ENCODE measurements at places on chromosomes 3 and 15. TPM values are rescaled to one million over a fixed set of nuclear protein-coding genes. Genes with fewer than 3 reads are reported as not detected.
A peak's percentile ranks its signal among the peaks of the same experiment; 100 is the strongest.

DNA sequence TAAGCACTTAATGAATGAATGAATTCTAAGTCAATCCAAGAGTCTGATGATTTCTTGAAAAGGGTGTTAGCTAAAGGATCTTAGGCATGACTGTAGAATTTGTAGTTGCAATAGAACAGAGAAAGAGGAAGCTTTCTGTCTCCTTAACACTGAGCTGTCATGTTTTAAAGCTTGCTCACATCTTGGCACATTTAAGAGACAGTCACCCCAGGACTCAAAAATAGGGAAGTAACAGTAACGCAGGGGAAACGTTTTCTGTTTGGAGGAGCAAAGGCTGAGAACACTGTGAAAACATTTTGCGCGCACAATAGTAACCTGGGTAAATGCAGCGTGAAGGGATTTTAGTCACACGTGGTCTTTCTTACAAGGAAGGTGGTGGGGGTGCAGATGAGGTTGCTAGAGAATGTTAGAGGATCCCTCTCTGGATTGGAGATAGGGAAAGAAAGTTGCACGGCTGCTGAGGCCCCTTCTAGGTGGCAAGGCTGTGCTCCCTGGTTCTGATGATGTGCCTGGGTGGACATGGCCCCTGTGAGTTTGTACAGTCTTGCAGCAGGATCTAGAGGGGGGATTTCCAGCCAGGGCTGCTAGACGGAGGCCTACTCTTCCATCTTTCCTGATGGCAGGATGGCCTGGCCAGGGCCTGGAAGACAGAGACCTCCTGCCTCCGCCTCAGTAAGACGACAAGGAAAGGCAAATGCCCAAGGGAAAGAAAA, 12.0 kb downstream of the STARD5 start:
- no peak for DNase-seq

DNA sequence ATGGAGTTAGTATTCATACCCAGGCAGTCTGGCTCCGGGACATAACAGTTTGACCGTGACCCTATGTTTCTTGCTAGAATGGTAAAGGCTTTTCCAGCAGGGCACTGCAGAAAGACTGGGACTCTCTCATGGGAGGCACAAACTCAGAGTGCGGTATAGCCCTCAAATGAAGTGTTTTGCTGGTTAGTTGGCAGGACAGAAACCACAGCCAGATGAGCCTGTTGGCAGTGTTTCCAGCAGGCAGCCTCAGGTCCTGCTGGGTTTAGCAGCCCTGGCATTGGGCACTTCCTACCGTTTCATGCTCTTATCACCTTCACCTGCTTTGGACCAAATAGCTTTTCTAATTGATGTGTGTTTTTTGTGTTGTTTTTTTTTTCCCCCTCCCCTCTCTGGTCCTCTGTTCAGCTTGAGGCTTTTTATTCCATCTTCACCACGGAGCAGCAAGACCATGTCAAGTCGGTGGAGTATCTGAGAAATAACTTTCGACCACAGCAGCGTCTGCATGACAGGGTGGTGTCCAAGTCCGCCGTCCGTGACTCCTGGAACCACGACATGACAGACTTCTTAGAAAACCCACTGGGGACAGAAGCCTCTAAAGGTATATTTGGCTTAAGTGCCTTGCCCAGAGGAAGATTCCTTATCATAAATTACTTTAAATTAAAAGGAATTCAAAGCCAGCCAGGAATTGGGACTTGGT, 205.6 kb downstream of the FEZF2 start:
- peak; percentile 46 for DNase-seq

- peak; percentile 17 for DNase-seq
These were observed 157.4 kb upstream of the NPHP3 start for GRCh38 chr3:132879656-132880055.

PRTG gene
- polyA plus RNA-seq, result 0.84 TPM

GRCh38 chr15:51497806-51498205, 124.8 kb downstream of the DMXL2 start:
- no peak for DNase-seq

UBE2Q2 gene
- 18.1 TPM for polyA plus RNA-seq

Measured in kidney (tissue), 22 donors.